ENCODE measurements at places on chromosomes 3 and 15.

GRCh38 chr15:80495401-80495942 lies 91.3 kb downstream of the ARNT2 start:
- DNase-seq, result no peak

DNA sequence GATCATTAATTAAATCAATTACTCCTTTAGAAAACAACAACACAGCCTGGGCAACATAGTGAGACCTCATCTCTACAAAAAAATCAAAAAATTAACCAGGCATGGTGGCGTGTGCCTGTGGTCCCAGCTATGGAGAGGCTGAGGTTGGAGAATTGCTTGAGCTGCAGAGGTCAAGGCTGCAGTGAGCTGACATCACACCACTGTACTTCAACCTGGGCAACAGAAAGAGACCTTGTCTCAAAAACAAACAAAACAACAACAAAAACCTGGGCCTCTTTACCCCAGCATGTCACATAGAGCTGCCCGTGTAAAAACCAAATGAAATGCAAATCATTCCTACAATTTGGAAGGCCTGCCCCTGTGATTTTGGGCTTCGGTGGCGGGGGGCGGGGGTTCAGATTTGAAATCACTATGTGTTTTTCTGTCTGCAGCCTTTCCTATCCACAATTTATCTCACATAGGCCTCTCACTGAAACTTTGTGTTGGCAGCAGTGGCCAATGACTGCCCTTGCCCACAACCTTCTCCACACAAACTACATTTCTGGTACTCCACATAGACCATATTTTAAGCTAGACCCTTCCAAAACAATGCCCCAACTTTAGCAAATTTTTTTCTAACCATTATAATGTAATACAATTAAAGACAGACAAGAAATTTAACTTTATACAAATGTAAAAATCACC lies 6.5 kb downstream of the ADAM10 start:
- no peak for DNase-seq

GRCh38 chr3:71305231-71306206 lies 278.0 kb downstream of the FOXP1 start:
- DNase-seq, result no peak

GRCh38 chr3:164332831-164333802 lies 745.2 kb downstream of the SI start:
- no peak for DNase-seq

- peak; percentile 16 for DNase-seq
Observed at GRCh38 chr15:101615986-101616848, 36.0 kb downstream of the TM2D3 start.

DNA sequence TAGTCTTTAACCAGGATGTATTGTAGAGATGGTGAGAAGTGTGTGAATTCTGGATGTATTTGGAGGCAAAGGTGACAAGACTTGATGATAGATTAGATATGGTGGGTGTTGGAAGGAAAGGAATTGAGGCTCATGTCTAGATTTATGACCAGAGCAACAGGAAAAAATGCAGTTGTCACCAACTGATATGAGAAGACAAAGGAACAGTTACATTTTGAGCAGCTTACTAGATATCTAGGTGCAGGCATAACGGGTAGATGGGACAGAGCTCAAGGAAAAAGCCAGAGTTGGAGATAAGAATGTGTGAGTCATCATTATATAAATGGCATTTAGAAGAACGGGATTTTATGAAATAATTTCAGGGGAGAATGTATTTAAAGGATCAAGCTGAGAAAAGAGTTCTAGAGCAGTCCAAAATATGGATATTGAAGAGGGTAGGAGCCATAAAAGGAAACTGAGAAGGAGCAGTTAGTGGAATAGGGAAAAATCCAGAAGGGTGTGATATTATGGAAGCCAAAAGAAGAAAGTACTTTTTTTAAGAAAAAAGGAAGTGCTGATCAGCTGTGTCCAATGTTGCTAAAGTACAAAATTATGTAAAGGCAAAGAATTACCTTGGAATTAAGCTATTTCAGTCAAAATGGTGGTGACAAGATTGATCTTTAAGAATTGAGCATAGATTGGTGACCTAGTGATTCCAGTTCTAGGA lies 262.5 kb downstream of the CGGBP1 start:
- DNase-seq, result no peak

- DNase-seq, result no peak
Observed at GRCh38 chr15:84616235-84616634, 15.4 kb downstream of the ZSCAN2 start.

GRCh38 chr15:79176151-79176550 lies 85.6 kb upstream of the RASGRF1 start:
- no peak for DNase-seq

GRCh38 chr3:57169872-57170623 lies 4.9 kb upstream of the IL17RD start:
- DNase-seq, result no peak

DNA sequence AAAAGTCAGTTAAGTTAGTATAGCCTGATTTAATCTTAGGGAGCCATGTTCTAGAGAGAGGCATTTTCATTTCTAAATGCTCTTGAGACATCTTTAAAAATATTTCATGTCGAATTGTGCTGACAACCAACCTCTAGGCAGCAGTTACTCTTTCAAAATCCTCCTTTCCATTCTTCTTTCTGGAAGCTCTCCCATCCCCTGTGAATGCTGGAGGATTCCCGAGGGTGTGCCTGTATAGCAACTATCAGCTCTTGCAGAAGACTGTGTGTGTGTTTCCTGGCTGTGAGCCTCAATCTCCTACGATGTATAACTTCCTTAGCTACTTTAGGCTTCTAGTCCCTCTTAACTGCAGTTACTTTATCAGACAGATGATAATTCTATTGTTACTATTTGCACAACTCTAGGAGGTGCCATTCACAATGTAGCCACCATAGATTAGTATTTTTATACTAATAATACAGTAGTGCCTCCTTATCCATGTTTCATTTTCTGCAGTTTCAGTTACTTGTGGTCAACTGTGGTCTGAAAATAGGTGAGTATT lies 250.3 kb downstream of the EDEM1 start:
- no peak for DNase-seq

DNA sequence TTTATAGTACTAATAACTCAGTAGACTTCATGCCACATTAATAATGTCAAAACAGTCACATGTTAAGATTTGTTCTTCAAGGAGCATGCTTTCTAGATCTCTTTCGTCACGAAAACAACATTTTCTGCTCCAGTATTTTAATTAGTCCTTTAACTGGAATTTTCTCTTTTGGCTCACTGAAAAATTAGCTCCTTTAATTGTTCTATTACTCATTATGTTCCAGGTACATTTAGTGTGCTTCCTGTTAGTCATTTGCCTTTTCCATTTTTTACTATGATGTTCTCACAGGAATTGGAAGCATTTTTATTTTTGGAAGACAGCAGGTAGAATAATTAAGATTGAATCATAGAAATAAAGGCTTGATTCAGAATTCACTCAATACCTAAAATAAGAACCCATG lies 111.2 kb downstream of the SLC9A9 start:
- no peak for DNase-seq

DNA sequence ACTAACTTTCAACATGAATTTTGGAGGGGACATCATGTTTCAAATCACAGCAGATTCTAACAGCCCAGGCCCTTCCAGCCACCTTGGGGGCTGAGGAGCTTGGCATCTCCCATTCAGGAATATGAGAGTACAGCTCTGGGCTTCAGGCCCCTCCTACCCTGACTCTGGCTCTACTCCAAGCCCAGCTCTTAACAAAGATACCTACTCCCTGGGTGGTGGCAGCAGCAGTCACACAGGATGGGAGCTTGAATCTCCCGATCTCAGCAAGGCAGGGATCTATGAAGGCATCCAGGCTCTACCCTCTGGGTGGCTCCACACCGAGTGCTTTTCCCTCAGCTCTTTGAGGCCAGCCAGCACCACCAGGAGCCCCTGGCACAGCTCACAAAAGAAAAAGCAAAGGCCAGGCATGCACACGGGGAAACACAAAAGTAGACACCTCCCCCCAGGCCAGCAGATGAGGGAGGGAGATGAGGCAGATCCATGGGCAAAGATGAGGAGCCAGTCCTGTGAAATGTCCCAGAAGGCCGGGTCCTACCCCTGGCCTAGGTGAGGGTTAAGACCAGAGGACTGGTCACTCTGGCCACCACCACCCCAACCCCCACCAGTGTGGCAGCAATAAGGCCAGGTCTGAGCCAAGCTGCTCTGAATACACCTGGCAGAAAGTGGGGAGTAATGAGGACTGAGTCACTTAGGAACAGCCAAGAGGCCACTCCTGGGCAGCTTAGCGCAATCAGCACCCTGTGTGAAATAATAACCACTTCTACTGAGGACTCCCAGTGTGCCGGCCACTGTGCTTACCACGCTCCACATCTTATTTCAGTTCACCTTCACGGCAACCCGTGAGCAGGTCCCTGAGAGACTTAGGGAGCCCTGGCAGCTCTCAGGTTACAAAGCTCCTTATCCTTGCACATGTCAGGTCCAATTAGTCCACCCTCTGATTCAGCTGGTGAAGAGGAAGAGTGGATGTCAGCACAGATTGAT lies 24.3 kb downstream of the PLA2G4F start:
- DNase-seq, result peak; percentile 56

GRCh38 chr3:183324083-183324482 lies 71.0 kb downstream of the B3GNT5 start:
- DNase-seq, result no peak

- DNase-seq, result no peak
Observed at GRCh38 chr3:197305854-197306253, 7.4 kb upstream of the DLG1 start.

GRCh38 chr15:78243058-78243457 lies 8.7 kb upstream of the ACSBG1 start:
- DNase-seq, result no peak

All from NCI-H187 treated with DMSO at 0.1 percent for 48 hours (cell line).